ENCODE measurements at places on chromosomes 2 and 18. TPM values are rescaled to one million over a fixed set of nuclear protein-coding genes. Genes with fewer than 3 reads are reported as not detected.
A peak's percentile ranks its signal among the peaks of the same experiment; 100 is the strongest.

- peak; percentile 44 for DNase-seq
Observed at GRCh38 chr2:188399159-188399558, 107.5 kb downstream of the GULP1 start.

- no peak for DNase-seq
Observed at GRCh38 chr2:98240786-98241398, 105.4 kb upstream of the CNGA3 start.

- no peak for DNase-seq
Observed at GRCh38 chr2:170238776-170239175, 60.8 kb downstream of the MYO3B start.

DNA sequence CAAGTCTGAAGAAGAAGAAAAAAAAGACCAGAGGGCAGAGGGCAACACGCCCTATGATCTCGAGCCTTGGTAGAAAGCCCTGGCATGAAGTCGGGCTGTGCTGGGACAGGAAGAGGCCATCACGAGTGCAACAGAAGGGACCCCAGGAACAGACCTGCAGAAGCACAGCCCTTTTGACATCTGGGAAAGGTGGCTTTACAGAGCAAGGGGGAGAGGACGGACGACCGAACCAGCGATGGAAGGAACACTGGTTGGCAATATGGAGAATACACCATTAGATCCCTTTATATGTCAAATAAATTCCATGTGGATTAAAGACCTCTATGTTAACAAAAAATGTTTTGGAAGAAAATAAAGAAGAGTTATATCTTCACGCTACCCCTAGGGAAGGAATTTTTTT is 10.7 kb downstream of the KIF1A start:
- no peak for DNase-seq

Gene BOLL
- not detected for total RNA-seq
